ENCODE measurements at places on chromosomes 1 and 21. TPM values are rescaled to one million over a fixed set of nuclear protein-coding genes. Genes with fewer than 3 reads are reported as not detected.
A peak's percentile ranks its signal among the peaks of the same experiment; 100 is the strongest.

DNA sequence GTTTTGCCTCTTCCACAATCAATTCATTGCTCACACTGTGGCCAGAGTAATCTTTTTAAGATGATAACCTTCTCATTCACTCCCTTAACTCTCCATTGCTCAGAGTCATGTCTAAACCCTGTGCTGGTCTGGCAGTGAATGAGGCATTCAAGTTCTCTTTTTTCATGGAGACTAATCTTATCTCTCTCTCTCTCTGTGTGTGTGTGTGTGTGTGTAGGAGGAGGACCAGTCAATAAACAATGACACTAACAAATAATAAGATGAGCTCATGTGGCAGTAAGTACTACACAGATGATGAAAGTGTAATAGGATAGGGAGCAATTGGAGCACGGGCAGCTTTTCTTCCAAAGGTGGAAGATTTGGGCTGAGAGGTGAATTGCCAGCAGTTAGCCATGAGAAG, 122.0 kb upstream of the B3GALT2 start:
- DNase-seq: no peak

DNA sequence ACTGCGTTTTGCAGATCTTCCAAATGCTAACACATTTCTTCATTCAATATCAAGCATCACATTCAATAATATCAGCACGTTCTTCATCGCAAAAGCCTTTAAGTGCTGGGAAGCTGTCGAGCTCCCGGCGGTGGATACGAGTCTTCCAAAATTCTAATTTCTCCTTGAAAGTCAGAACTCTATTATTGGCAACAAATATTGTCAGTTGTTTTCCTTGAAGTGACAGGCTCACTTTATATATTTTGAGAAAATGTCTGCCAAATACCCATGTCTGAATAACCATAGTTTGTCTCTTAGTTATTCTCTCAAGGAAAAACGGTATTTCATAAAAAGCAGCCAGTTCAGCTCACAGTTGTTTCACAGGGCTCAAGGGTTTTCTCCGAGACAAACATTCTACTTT, 226.2 kb upstream of the C1orf174 start:
- no peak for DNase-seq

GRCh38 chr1:22380024-22380785, 71.4 kb upstream of the ZBTB40 start:
- no peak for DNase-seq

- DNase-seq: peak; percentile 61
Measured at GRCh38 chr1:94063379-94063778, 57.6 kb downstream of the ABCA4 start.

GRCh38 chr1:223189903-223190724, 47.1 kb upstream of the TLR5 start:
- DNase-seq: no peak

DNA sequence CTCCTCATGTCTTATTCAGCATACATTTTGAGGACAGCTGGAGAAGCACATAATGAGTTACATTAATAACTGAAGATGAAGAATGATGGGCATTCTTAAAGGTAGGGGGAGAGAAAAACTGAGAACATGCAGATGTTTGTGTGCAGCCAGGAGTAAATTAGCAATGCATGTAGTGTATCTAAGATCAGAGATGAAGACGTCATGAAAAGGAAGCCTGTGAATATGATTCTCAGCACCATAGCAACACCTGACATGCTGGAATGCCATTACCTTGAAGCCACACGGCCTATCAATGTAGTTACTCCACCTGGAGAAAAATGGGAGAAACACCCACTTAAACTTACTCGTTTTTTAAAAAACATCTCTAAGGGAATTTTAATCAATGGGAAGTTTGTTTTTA, 607.1 kb downstream of the PTPRC start:
- no peak for DNase-seq

GRCh38 chr1:38068220-38068979, 21.8 kb upstream of the POU3F1 start:
- DNase-seq: no peak

GRCh38 chr1:6585081-6585722, 5.4 kb downstream of the ZBTB48 start:
- peak; percentile 69 for DNase-seq

DNA sequence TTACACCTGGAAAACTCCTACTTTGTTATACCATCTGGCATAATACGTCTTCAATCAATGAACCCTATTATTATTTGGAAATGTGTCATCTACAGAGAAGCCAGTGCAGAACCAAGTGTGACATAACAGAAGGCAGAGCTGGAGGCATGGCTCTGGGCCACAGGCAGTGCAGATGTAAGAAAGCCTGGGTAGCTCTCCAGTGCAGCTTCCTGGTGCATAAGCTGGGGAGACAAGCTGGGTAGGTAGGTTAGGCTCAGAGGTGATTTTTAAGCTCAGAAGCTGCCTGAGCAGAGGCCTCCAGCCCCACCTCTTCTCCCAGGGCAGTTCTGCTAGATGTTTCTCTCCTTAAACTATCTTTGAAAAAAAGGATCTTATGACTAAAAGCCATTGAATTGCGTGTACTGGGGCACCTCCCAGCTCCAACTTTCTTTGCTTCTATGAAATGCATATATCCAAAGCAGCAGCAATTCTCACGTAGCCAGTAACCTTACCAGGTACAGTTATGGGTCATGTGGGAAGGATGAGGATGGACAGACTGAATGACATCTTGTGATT, 30.7 kb downstream of the AKNAD1 start:
- no peak for DNase-seq

GRCh38 chr1:59478822-59479221, 181.9 kb downstream of the FGGY start:
- DNase-seq: no peak

DNA sequence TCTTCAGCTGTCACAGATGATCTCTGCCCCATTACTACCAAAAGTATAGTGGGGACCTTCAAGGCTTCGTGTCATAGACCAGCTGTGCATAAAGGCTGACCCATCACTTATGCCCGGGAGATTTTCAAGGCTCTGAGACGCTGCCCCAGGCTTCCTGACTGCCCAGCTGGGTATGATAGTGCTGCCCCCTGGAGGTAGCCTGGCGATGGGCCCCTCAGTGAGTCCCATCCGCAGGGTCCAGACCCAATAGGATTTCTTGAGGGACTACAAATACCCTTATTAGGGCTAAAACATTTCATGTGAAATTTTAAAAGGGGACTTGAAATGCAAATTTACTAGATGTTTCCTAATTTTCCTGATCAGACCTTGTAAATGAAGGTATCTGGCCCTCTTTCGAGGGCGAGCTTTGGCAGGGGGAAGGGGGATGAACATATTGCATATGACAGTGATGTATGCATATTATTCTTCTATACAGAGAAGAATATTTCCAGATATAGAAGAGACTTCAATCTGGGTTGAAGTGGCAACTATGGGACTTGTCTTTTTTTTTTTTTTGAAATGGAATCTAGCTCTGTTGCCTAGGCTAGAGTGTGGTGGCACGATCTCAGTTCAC, 11.7 kb upstream of the FCMR start:
- DNase-seq: peak; percentile 20

GRCh38 chr1:25018943-25019336, 88.9 kb upstream of the RUNX3 start:
- no peak for DNase-seq

DNA sequence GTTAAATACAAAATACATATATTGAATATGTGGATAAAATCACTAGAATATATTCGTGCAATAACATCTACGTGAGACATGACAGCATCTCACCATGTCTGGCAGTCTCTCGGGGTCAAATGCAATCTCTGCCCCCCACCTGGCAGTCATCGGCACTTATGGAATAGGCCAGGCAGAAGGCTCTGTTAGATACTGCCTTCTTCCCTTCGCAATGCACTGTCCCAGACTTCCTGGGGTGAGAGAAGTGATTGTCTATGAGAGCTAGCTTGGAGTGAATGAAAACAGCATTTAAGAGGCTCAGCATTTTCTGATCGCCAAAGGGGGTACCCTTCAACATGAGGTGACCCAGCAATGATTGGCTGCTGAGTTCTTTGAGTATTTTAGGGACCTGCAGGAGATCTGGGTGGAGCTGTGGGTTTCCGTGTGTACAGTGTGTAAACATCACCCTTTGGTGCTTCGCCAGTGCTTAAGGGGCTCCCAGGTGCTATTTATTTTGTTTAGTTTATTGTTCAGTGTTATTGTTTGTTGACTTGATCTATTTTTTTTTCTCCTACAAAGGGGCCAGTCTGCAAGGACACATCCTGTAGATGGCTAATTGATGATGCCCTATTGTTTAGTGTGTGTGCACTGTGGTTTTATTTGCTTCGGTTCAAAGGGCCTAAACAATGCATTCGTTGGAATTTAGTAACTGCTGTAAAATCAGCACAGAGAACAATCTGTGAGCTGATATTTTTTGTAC, 10.2 kb downstream of the ERG start:
- DNase-seq: no peak

DNA sequence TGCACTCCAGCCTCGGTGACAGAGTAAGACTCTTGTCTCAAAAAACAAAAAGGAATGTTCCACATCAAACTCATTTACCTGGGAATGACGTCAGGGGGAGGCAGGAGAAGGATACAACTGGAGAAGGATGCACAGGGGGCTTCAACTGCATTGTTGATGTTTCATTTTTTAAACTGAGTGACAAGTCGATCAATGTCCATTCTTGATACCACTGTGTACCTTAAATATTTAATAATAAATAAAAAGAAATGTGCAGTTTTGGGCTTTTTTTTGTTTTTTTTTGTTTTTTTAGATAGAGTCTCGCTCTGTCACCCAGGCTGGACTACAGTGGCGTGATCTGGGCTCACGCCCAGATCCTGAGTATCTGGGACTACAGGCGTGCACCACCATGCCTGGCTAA, 35.8 kb downstream of the PLEKHO1 start:
- DNase-seq: no peak

- no peak for DNase-seq
Measured at GRCh38 chr1:93662481-93663207, 19.0 kb downstream of the BCAR3 start.

DNA sequence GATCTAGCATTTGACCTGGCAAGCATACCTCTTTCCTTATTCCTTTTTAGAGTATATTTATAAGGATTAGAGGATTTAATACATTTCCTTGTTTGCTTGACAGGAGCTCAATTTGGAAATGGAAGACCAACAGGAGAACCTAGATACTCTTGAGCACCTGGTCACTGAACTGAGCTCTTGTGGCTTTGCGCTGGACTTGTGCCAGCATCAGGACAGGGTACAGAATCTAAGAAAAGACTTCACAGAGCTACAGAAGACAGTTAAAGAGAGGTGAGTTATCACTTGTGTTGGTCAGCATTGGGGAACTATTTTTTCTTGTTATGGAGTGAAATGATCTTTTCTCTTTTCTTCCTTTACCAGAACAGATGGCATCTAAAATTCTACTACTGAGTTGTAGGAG, 123.4 kb upstream of the BMP8A start:
- peak; percentile 29 for DNase-seq

GRCh38 chr1:14334336-14335176, 263.9 kb upstream of the KAZN start:
- no peak for DNase-seq

GRCh38 chr1:33860671-33861070, 3.2 kb upstream of the HMGB4 start:
- no peak for DNase-seq

DNA sequence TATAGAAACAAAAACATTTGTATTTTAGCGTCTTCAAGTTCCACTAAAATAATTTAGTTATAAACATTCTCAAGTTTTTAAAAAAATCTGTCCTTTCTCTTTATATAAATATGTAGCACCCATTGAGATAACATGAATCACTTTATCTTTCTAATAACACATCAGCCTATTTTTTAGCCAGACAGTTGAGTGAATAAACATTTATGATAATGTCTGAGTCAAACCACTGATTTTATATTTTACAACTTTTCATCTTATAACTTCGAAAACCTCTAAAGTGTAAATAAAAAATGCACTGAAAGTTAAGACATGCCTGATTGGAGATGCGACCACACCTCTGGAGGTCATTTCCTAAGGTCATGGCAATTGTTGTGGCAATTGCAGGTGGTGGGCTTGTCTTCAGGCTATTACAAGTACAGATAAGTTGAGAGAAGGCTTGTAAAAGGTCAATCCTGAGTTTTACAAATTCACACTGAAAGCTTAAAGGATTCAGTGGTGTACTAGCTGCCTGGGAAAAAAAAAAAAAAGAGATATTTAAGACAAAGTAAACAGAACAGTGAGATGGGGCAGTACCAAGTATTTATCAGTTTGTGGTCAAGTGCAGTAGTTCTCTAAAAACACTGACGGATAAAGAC, 67.0 kb downstream of the INTS7 start:
- no peak for DNase-seq

Gene CCDC30
- 20.1 TPM for total RNA-seq

Gene GJA8
- not detected for total RNA-seq

Gene GCSAML
- not detected for total RNA-seq

Gene KRTAP21-2
- total RNA-seq: not detected

Gene VSIG8
- not detected for total RNA-seq

Gene CHML
- total RNA-seq: 11.8 TPM

Gene NEK2
- total RNA-seq: 2.4 TPM

Gene ANKRD34A
- total RNA-seq: 1.6 TPM

Gene SLX9
- 19.1 TPM for total RNA-seq

Gene CYP4Z1
- total RNA-seq: 1.7 TPM

Gene KCNJ6
- total RNA-seq: not detected

Gene BLACAT1
- 4.2 TPM for total RNA-seq

Gene ESRRG
- total RNA-seq: 13.4 TPM

Gene C8B
- not detected for total RNA-seq

All from thyroid gland (tissue), 4 donors.